ENCODE measurements at places on chromosomes 6 and 20.

GRCh38 chr20:3927486-3928291 lies 38.5 kb downstream of the PANK2 start:
- no peak for DNase-seq

DNA sequence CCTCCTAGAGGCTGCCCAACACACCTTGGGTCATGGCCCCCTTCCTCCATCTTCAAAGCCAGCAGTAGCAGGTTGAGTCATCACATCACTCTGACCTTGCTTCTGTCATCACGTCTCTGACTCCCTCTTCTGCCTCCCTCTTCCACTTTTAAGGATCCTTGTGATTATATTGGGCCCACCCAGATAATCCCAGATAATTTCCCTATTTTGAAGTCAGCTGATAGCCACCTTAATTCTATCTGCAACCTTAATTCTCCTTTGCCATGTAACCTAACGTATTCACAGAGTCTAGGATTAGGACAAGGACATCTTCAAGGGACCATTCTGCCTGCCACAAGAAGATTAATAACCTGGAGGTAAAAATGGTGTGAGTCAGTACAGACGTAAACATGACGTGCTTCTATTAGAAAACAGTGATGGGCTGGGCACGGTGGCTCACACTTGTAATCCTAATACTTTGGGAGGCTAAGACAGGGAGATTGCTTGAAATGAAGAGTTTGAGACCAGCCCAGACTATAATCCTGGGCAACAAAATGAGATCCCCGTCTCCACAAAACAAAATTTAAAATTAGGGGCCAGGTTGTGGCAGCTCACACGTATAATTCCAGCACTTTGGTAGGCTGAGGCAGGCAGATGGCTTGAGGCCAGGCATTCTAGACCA lies 3.3 kb downstream of the ZSWIM3 start:
- DNase-seq, result no peak

DNA sequence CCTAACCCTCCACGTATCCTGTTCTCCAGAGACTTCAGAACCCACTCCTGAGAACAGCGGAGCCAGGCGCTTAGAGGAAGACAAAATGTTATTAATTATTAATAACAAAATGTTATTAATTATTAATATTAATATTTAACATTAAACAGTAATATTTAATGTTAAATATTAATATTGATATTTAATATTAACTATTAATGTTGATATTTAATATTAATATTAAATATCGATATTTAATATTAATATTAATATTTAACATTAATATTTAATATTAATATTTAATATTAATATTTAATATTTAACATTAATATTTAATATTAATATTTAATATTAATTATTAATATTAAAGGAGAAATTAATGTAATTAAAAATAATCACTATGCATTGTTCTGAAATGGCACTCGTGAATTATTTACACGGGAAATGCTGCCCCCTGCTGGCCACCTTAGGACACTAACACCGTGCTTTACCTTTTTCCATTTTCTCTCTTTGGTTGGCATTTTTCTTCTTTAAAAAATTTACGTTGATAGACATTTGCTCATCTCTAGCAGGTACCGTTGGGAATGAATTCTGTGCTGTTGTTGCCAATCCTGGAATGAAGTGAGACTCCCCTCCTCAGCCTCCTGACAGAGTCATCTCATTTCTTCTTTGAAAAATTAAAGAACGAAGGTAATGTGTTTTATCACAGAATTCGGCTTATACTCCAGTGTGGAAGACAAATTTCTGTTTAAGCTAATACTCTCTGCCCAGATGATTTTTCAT lies 7.5 kb upstream of the GGTLC1 start:
- DNase-seq, result peak; percentile 33

DNA sequence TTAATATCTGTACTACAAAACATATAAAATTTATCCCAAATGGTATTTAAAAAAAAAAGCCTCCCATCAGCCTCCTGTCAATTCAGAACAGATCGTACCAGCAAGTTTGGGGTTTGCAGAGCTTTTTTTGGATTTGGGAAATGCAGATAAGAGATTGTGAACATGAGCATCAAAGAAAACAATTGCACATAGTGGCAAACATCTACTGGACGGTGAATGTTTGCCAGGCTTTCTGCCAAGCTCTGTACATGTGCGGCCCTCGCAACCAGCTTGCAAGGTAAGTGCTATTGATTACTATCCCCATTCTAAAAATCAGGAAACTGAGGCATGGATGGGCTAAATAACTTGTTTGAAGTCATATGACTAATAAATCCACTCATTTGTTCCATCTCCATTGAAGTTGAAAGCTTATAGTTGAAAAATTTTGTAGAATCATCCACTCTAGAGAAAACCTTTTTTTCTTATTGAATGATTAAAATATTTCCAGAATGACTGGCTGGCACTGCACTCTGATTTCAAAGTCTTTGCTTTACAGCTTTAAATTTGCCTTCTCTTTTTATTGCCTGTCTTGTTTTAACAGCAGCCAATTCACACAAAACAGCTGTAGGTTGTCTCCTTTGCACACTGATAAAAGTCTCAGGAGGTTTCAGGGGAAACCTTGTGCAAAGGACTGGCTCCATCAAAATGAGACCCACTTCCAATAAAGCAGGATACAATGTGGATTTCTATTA lies 37.4 kb upstream of the SIRT5 start:
- no peak for DNase-seq

- DNase-seq, result no peak
These were observed 70.5 kb downstream of the COL19A1 start for GRCh38 chr6:69936674-69937363.

GRCh38 chr6:11367638-11368199 lies 135.3 kb upstream of the NEDD9 start:
- DNase-seq, result no peak

- no peak for DNase-seq
These were observed 335.3 kb downstream of the SOX4 start for GRCh38 chr6:21928827-21929226.

- no peak for DNase-seq
These were observed 330.1 kb downstream of the HDGFL1 start for GRCh38 chr6:22899426-22899825.

DNA sequence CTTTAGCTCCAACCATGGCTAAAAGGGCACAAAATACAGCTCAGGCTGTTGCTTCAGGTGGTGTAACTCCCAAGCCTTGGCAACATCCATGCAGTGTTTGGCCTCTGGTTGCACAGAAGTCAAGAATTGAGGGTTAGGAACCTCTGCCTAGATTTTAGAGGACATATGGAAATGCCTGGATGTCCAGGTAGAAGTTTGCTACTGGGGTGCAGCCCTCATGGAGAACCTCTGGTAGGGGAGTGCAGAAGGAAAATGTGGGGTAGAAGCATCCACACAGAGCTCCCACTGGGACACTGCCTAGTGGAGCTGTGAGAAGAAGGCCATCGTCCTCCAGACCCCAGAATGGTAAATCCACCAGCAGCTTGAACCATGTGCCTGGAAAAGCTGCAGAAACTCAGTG lies 1453.8 kb upstream of the EYS start:
- DNase-seq, result no peak

DNA sequence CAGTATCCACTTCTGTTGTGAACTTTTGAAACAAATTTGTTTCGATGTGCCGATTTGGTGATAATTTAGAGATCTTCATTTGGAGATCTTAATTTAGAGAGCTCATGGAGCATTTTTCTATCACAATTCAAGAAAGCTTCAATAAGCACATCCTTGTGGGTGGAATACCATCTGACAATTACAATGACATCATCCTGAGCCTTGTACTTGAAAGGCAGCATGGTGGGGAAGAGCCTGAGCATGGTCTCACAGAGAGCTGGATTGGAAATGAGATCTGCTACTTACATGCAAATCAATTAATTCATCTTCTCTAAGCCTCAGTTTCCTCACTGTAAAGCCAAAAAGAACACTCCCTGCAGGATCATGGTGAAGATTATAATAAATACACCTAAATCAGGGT lies 75.9 kb downstream of the FRK start:
- no peak for DNase-seq

DNA sequence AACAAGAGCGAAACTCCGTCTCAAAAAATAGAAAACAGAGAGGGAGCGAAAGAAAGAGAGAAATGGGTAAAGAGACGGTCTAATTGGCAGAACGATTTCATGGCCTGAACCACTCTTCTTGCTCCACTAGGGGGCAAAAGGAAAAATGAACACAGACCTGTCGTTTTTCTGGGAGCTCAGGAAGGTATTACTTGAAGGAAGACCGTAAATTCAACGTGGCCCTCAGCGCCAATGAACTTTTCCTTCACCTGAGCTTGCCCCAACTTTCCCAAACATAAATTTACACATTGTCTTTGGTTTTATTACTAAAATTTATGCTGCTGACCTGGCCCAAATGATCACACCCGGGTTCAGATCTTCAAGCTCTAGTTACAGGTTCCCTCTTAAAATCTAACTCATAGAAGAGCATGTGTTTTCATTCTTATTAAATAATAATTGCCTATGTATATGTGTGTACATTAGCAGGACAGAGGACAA lies 67.3 kb downstream of the ATP9A start:
- DNase-seq, result no peak

GRCh38 chr6:20061952-20062351 lies 150.3 kb downstream of the MBOAT1 start:
- DNase-seq, result no peak

- DNase-seq, result no peak
These were observed 39.4 kb upstream of the MYLIP start for GRCh38 chr6:16089232-16090062.

DNA sequence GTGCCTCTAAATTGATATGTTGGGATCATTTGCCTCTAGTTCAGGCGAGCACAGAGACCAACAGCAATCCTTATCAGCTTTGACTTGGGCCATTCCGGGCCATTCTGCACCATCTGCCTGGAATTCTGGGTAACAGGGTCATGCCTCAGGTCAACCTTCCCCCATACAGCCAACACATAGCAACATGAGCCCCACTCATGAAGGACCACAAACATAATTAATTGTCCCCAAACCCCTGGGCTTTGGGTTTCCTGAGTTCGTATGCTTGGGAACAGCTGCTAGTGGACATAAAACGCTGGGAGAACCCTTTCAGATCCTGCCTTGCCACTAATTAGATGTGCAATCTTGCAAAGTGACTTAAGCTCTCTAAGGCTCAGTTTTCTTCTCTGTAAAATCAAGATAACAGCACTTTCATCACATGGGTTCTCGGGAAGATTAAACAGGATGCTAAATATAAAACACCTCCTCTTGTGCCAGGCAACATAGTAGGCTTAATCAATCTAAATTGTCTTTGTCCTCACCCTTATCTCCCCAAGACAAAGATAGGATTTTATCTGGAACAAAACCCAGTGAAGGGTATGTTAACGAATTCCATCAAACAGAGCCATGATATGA lies 426.5 kb downstream of the CD83 start:
- DNase-seq, result no peak

- DNase-seq, result no peak
These were observed 86.1 kb downstream of the BMP7 start for GRCh38 chr20:57180387-57180786.

- DNase-seq, result no peak
These were observed 107.2 kb downstream of the ATP9A start for GRCh38 chr20:51660672-51661608.

GRCh38 chr6:2950713-2951112 lies 20.7 kb downstream of the SERPINB6 start:
- DNase-seq, result no peak

DNA sequence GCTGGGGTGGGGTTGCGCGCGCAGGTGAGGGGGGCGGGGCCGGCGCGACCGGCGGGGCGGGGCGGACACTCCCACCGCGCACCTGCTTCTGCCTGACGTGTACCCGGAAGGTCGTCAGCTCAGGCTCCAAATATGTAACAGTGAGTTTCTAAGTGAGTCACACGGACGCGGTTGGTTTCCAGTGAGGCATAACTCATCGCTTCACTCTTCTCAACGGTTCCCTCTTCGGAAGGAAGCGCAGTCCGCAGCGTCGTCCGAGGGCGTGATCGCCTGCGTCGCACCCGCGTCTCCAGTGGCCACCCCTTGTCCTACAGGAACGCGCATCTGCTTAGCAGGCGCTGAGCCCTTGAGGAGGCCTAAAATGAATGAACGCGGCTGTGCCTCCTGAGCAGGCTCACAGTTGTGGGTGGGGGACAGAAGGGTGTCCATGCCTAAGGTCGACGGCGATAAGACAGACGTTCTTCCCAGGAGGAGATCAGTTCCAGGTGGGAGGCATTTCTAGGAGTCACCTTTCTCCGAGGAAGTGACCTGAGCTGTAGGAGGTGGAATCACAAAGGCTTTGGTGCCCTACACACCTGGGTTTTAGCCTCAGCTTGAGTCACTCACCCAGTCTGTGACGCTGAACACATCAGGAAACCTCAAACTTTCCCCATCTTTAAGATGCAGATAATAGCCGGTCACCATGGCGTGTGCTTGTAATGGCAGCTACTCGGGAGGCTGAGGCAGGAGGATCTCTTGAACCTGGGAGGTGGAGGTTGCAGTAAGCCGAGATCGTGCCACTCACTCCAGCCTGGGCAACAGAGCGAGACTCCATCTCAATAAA lies 50.9 kb upstream of the EZR start:
- DNase-seq, result peak; percentile 94

- DNase-seq, result no peak
These were observed 76.5 kb upstream of the RGS17 start for GRCh38 chr6:153207617-153208016.

GRCh38 chr6:152695372-152696045 lies 2.2 kb upstream of the MYCT1 start:
- DNase-seq, result no peak

DNA sequence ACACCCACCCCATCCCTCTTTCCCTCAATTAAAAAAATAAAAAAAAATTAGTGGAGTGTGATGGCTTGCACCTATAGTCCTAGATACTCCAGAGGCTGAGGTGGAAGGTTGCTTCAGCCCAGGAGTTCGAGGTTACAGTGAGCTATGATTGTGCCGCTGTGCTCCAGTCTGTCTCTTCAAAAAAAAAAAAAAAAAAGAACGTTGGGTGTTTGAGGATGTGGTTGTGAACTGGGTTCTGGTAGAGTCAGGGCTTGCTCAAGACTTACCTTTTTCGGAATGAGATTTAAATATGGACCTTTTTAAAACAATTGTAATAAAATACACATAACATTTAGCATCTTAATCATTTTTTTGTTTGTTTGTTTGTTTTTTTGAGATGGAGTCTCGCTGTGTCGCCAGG lies 211.9 kb downstream of the OR2B2 start:
- no peak for DNase-seq

DNA sequence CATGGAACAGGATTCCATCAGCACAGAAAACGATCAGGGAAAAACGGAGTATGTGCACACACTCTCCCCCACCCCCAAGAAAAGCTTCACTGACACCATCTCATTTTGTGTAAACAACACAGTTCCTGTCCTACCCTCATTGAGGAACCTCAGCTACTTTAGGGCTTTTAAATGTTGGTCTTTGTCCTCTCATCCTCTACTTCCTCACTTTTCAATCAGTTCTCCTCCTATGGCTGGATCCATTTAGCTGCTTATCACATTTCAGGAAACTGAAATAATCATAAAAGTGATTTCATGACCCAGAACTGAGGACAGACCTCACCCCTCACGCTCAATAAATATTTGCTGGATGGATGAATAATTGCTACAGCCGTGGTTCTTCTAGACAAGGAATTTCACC lies 33.1 kb upstream of the PNRC1 start:
- DNase-seq, result no peak

GRCh38 chr6:108254433-108255410 lies 6.1 kb downstream of the SNX3 start:
- no peak for DNase-seq
